ENCODE measurements at places on chromosomes 13 and 19.

DNA sequence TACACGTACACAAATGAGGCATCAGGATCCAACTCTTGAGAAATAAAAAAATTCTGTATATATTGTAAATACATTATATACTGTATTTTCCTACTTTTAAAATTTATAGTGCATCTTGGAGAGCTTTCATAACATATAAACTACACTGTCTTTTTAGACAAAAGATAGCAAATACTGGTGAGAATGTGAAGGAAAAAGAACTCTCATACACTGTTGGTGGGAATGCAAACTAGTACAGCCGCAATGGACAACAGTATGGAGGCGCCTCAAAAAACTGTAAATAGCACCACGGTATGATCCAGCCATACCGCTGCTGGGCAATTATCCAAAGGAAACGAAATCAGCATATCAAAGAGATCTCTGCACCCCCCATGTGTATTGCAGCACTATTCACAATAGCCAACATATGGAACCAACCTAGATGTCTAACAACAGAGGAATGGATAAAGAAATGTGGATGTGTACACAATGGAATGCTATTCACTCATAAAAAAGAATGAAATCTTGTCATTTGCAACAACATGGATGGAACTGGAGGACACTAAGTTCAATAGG is 292.4 kb downstream of the EFNB2 start:
- no peak for DNase-seq

DNA sequence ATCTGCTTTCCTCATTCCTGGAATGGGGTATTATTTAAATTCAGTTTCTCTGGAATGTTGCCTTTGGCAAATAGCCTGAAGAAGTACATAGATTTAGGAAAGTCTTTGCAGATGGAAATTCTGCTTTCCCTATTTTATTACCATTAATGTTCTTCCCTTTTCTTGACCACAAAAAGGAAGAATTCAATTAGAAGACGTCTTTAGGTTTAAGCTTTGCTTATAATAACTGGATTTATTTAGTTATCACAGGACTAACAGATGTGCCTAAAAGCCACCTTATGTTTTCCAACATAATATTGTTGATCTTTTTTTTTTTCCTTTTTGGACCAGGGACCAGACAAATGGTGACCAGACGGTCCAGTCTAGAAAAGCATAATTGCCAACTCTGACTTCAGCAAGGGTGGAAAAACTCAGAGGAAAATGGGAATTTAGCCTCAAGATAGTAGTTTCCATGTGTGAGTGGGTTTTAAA is 210.1 kb upstream of the SPRY2 start:
- no peak for DNase-seq

- DNase-seq: no peak
These were observed 19.1 kb downstream of the ZNF473 start for GRCh38 chr19:50044922-50045321.

- DNase-seq: no peak
These were observed 369.2 kb downstream of the GPC5 start for GRCh38 chr13:91767651-91768050.

GRCh38 chr13:68369739-68370138 is 1139.6 kb upstream of the PCDH9 start:
- no peak for DNase-seq
